ENCODE measurements at places on chromosomes 11 and 22.

GRCh38 chr11:132177106-132177505, 806.7 kb downstream of the NTM start:
- no peak for DNase-seq

- DNase-seq = no peak
These were observed 6.5 kb downstream of the RBFOX2 start for GRCh38 chr22:36022162-36022561.

DNA sequence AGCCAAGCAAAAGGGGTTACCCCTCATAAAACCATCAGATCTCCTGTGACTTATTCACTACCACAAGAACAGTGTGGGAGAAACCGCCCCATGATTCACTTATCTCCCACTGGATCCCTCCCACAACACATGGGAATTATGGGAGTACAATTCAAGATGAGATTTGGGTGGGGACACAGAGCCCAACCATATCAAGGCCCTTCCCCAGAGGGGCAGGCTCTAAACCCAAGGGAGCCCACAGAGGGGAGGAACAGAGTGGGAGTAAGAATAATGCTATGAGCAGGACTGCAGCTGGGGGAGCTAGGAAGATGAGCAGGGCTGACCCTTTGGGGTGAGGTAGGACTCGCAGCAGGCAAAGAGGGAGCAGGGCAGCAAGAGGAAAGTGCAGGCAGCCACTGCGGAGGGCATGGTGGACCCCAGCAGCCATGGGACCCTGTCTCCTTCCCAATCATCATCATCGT, 59.3 kb downstream of the CD82 start:
- no peak for DNase-seq

- DNase-seq = no peak
These were observed 38.3 kb upstream of the BRSK2 start for GRCh38 chr11:1351278-1351937.

DNA sequence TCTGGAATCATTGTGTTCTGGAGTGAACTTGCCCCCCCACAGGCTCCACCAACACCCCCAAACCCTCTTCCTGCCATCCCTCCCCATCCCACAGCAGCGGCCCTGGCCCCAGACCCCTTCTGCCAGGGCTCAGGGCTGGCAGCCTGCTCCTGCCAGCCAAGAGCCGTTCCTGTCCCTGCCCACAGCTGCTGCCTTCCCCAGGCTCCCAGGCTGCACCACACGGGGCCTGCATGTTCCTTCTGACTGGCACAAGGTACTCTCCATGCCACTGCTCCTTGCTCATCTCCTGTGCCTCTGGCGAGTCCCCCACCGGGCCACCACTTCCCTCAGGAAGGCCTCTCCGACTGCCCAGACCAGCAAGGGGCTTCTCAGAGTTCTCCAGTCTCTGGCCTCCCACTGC, 4.9 kb downstream of the GP1BB start:
- DNase-seq = no peak

GRCh38 chr22:30866216-30866615, 102.4 kb downstream of the MORC2 start:
- DNase-seq = no peak

GRCh38 chr11:105000797-105001196, 22.2 kb downstream of the CASP5 start:
- no peak for DNase-seq

- DNase-seq = no peak
These were observed 32.5 kb upstream of the LMO1 start for GRCh38 chr11:8296038-8296649.

DNA sequence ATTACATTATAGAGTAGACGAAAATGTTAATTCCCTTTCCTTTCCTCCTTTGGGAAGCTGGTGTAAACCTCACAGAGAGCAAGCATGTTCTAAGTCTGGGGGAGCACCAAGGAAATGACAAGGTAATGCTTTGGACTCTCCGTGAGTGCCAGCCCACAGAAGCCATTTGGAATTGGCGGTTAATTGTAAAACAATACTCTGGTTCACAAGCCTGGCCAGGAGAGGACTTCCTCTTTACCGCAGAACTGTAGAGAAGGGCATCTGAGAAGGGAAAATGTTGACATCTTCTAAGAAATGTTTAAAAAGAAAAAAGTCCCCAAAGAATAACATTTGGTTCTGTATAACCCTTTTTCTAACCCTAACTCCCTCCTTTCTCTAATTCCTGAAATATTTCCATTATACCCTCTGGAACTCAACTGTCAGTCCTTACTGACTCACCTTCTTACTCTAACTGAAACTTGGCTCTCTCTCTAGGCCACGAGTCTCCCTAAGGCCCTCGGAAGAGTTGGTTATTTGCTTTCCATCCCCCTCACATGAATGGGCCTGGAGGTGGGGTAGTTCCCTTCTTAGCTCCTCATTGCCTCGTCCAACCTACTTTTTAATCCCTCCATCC, 379.8 kb downstream of the SOX6 start:
- no peak for DNase-seq

DNA sequence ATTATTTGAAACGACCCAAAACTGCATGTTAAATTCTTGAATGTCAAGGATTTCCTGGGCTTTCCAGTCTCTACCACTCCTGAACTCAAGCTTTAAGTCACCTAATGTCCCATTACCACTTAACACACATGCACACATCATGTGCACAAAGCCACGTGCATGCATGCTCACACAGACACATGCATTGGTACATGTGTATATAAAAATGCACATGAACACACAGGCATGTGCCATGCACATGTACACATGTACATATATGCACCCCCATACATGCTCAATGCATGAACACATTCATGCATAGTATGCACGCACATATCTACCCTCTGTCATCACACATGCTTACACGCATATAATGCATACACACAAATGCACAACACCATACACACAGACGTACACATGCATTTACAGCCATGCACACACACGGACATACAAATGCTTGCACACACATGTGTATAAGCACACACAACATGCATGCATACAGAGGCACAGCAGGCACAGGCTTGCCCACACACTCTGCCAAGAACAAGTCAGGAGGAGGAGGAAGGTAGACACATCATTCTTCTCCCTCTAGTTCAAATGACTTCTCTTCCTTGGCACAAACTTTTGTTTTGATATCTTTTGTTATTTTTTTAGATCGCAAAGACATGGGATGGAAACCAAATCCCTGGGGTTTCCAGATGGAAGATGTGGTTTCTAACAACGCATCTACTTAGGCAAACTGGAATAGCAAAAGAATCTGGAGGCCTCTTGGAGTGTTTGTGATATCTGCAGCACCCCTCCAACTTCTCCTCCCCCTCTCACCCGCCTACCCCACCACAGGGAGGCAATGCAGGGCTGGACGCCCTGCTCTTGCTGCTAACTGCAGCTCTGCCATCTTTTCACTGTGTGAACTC, 24.6 kb downstream of the RASD2 start:
- no peak for DNase-seq

DNA sequence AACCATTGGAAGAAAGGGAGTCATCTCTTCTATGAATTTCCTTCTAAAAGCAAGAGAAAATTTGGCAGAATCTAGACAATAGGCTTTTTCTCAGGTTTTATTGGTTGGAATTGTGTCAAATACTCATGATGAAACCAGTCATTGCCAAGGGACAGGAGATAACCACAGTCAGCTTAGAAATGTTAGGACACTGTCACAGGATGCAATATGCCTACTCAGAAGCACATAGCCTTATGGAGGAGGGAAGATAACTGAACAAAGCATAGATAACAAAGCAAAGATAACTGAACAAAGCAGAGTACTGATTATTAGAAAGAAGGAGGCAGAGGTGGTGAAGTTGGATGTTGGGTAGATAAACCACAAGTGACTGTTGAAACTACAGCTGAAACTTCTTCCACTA, 303.5 kb upstream of the PDGFD start:
- DNase-seq = no peak

DNA sequence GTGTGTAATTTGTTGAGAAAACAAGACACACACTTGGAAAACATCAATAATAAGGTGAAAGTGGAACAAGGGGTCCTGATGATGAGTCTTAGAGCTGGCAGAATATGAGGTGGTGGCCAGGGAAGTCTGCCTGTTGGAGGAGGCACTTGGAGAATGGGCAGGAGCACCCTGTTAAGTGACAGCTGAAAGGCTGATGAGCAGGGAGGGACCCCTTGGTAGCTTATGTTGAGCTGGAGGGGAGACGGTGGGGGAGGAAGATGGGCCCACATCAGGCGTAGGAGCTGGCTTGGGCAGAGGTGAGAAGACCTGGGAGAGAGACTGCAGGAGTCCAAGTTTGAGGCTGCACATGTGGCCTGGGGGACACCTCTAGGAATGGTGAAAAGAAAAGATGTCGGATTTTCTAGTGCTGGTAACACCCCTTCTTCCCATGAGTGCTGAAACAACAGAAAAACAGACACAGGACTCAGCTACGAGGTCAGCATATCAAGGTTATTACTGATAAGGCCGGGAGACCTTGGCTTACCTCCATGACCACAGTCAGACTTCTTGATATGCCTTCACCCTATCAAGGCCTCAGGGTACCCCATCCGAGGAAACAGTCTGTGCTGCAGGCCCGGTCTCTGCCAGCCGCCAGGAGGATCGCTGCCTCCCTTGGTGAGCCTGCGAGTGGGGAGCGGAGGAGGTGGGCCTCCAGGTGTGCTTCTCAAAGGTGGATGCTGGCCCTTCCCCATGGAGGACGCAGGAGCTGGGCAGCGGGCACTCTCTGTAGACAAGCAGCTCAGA, 14.3 kb upstream of the C11orf96 start:
- no peak for DNase-seq

DNA sequence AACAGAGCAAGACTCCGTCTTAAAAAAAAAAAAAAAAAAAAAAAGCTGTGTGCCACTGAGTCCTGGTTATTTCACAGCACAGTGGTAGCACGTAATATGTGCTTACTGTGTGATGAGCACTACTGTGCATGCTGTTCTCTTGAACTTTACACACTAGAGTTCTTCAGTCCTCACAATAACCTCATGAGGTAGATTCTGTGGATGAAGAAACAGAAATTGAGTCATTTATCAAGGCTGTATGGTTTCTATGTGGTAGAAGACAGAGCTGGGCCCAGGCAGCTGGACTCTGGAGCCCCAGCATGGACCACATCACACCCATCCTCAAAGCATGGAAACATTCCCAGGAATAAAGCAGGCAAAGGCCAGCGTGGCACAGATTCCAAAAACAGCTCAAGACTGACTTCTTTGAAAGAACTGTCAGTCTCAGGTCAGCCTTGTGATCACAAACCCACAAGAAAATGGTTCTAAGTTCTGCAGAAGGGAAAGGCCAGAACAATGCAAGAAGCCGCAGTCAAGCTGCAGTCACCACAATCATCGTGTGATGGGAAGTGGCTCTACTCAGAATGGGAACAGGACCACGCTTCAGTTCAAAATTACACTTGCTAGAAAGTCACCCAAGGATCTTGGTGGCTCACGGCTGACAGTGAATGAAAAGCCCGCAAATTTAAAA, 49.5 kb downstream of the MICAL3 start:
- DNase-seq = no peak

GRCh38 chr11:134478176-134478575, 66.1 kb upstream of the B3GAT1 start:
- DNase-seq = no peak

GRCh38 chr11:10295064-10295901, 1.3 kb upstream of the SBF2 start:
- DNase-seq = no peak

DNA sequence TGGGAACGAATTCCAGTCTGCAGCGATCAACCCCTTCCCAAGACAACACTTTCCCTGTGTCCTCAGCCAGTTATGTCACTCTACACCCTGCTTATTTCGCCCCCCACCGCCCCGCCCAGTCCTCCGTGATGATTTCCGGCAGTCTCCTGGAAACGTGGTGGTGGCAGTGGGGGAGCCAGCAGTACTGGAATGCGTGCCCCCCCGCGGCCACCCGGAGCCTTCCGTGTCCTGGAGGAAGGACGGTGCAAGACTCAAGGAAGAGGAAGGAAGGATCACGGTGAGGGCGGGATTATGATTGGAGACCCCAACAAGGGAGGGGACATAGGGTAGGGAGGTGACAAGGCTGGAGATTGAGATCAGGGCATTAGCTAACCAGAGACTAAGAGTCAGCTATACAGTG, 4.1 kb downstream of the ROBO3 start:
- no peak for DNase-seq

DNA sequence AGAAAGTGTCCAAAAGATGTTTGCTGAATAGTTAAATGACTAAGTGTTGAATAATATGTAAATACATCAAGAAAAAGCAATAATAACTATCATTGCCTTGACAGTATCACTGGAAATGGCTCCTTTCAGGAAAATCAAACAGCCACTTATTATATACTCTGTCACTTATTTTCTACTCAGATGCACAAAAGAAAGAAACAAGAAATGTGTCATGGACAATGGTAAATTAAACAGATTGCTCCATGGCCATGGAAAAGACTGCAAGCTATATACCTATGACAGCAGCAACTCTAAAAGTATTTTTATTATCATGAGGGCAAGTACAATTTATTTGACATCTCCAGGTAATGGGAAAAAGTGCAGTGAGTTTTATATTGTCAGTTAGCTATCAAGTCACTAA, 52.9 kb upstream of the GUCY1A2 start:
- no peak for DNase-seq

- DNase-seq = peak; percentile 53
These were observed 53.9 kb upstream of the RCE1 start for GRCh38 chr11:66789097-66789890.

- DNase-seq = no peak
These were observed 31.6 kb downstream of the ACER3 start for GRCh38 chr11:76892306-76892705.

DNA sequence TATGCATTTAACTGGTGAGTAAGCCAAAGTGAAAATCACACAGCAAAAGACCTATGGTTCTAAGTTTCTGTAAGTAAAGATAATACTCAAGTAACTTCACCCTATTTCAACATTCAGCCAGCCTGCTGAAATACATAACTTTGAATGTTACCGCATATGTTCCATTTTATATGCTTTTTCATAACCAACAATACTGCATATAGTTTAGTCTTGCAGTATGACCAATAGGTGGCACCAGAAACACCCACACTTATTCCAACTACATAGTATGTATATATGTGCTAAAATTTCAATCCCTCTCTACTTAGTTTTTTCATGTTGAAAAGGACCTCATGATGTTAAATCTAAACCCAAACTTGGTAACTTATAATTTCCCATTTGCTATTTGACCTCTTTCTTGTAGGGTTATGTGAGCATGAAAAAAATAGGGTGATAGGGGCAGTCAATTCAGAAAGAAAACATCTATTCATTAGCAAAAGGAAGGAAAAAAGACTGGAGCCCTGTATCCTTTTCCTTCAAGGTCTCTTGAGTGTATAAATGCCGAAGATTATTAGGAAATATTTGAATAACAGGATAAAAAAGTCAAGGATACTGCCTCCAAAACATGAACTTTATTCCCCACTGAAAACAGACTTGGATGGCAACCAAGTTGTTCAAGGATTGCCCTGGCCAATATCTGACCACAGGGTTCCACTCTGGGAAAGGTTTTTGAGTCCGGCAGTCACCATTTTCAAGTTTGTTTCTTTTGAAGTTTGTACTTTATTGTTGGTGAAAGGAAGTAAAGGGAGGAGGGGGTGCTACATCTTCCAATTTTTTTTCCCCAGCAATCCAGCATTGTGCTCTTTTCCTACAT, 23.8 kb upstream of the FZD4 start:
- no peak for DNase-seq

DNA sequence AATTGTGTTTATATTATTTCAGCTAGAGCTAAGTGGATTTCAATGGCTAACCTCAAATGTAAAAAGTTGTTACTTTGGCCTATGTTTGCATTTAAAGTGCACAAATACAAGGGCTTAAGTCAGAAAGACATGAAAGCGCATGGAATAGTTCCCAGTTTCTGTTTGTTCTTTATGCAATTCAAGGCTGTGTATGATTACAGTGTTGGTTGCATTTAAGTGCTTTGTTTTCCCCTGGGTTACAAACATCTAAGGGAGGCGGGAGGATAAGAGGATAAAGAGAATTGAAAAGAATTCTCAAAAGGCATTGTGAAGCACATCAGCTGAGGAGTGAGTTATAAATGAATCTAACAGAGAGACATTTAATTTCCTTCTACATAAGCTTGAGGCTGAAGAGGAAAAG, 453.4 kb downstream of the NTM start:
- peak; percentile 30 for DNase-seq
